PC-3 (cell line): ENCODE measurements at places on chromosomes 12 and 14.
A peak's percentile ranks its signal among the peaks of the same experiment; 100 is the strongest.

GRCh38 chr14:73236752-73237218 lies 521 bp upstream of the PAPLN start:
- no peak for DNase-seq

DNA sequence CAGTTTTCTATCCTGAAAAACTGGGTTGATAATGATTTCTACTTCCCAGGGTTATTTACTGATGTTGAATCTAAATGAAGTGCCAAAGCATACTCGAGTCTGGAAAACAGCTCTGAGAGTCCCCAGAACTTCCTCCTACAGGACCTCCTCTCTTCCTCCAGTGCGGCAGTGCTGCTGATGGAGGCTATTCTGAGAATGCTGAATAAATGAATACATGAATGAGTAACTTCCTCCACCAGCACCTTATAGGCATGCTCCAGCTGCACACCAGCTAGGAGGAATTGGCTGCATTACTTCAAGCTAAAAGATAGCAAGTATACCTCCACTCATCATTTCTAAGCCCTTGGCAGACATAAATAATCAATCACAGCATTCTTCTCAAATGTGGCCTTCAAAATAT lies 448.8 kb upstream of the CCDC196 start:
- DNase-seq: no peak

GRCh38 chr12:125183187-125184067 lies 118.2 kb downstream of the AACS start:
- peak; percentile 92 for DNase-seq

GRCh38 chr14:95493503-95493902 lies 22.9 kb downstream of the SYNE3 start:
- DNase-seq: no peak

- peak; percentile 33 for DNase-seq
These were observed 629 bp downstream of the PRDM4 start for GRCh38 chr12:107760207-107760808.

DNA sequence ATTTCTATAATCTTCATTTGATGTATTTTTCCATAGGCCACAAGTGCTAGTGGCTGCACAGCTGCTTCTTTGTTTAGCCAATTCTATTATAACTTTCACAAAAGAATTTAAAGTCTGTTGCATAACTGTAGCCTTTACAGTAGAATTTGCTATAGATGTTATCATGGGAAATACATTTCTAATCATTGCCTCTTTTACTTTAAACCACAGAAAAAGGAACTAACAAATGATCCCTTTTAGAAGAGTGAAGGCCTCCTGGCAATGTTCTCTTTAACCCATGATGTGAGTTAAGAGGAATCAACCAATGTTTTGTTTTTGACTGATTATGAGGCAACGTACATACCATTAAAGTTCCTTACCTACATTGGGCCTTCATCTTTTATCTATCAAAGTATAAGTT lies 68.8 kb downstream of the RPL10L start:
- DNase-seq: no peak

DNA sequence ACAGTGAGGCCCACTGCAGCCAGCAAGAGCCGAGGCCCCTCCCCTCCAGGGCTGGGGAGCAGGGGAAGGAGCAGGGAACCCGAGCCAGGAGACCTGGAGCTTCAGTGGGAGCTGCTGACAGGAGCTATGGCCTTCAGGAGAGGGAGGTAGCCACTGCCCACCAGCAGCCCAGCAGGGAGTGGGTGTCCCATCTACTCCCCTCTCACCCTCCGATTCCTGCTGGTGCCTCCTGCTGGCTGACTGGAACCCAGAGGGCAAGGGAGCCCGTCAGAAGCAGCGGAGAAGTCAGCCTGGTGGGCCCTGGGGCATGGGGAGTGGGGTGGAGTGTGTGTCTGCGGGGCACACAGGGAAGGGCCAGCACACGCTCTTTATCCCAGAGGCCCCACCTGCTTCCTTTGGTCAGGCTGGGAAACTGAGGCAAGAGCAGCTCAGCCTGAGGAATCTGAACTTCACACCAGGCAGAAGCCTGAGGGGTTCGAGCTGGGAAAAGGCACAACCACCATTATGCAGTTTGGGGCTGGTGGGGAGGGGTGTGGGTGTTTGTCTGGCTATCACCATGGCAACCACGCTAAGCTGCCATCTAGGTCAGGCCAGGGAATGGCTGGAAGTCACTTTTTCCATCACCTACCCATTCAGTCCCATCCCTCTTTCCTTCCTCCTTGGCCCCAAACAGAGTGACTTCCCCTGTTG lies 36.8 kb upstream of the PLEKHG6 start:
- no peak for DNase-seq

GRCh38 chr12:94046626-94047410 lies 101.6 kb upstream of the PLXNC1 start:
- no peak for DNase-seq

DNA sequence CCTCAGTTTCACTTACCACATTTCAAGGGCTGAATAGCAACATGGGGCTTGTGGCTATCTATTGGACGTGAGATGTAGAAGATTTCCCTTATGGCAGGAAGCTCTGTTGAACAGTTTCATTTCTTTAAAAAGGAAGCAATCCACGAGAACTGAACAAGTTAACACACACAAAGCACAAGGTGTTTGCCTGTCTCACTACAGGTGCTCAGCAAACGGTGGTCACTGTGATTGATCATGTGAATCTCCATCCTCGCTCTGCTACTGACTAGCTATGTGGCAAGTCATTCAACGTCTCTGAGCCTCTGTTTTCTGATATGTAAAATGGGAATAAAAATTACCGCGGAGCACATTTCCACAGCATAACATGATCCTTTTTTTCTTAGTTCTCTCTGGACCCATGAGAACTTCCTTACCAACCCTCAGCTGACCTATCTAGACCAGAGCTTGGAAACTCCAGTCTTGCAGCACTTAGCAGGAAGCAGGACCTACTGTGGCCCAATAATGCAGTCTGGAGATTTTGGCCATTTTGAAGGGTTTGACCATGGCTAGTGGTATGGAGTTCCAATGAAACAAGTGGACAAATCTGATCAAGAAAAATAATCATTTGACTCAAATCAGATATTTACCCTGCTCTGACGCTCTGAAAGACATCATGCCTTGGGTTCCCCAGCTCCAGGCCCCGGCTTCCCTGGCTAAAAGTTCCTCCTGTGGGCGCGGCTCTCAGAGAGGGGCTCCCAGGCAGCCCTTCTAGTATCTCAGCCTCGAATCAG lies 278.8 kb downstream of the ZFP36L1 start:
- no peak for DNase-seq

DNA sequence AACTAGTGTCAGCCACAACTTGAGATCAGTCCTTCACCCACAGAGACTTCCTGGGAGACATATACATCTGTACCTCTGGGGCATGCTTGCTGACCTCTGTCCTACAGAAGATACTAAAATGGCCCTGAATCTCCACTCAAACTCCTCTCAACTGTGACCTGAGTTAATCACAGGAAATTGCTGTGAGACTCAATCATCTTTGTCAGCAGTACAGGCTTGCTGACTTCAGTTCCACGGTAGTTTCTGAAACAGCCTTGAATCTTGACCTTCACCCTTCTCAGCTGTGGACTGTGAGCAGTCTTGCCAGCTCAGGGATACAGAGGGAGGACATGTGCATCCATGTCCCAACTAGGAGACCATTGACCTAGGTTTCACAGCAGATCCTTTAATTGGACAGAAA lies 1.4 kb upstream of the KLRC1 start:
- no peak for DNase-seq

DNA sequence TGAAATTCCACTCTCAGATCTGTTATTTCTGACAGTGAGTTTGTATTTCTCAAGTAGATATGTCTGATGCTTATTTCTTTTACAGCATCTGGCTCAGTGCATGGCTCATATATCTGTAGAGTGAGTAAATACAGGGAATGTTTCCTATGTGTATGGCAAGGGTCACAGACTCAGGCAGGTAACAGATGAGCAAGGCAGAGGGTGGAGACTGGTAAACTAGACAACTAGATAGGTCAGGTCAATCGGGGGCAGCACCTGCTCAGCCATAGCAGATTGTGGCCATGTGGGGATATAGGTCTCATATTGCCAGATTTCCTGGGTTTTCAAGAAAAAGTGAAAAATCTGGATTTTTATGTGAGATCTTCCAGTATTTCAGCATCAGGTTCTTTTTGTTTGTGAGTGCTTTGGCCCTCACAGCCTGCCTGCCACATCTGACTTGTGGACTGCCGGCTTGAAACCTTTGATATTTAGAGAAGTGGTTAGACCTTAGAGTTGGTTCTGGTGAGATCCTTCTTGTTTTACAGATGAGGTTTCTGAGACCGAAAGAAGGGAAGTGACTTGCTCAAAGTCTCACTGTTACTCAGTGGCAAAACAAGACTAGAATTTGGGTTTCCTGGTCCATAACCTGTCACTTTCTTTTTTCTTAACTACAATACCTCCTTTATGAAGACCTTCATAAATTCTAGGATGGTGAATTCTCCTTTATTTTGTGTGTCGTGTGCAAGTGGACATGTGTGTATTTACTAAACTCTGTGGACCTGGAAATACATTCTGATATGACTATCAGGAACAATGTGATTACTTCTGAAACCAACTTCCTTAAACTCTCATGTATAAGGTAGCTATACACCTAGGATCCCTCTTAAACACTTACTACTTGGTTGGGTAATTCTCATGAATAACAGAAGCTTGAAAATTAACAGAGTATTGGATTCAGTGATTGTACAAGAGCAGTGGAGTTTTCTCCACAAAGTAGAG lies 34.4 kb downstream of the PROX2 start:
- DNase-seq: no peak

- no peak for DNase-seq
These were observed 657 bp downstream of the CBLN3 start for GRCh38 chr14:24428628-24429394.

DNA sequence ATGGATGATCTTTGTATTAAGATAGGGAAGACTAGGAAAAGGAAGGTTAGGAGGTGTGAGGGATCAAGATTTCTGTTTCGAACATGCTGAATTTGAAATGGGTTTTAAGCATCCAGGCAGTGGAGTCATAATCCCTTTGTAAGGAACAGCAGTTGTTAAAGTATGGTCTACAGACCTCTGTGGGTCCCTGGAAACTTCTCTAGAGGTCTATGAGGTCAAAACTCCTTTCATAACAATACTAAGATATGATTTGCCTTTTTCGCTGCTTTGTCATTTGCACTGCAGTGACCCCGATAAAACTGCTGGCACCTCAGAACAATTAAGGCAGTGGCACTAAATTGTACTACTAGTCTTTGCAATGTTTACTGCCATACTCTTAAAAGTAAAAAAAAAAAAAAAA lies 1.5 kb downstream of the RAD51AP1 start:
- DNase-seq: no peak

- peak; percentile 95 for DNase-seq
These were observed 5.9 kb downstream of the ZFYVE21 start for GRCh38 chr14:103721334-103722120.

DNA sequence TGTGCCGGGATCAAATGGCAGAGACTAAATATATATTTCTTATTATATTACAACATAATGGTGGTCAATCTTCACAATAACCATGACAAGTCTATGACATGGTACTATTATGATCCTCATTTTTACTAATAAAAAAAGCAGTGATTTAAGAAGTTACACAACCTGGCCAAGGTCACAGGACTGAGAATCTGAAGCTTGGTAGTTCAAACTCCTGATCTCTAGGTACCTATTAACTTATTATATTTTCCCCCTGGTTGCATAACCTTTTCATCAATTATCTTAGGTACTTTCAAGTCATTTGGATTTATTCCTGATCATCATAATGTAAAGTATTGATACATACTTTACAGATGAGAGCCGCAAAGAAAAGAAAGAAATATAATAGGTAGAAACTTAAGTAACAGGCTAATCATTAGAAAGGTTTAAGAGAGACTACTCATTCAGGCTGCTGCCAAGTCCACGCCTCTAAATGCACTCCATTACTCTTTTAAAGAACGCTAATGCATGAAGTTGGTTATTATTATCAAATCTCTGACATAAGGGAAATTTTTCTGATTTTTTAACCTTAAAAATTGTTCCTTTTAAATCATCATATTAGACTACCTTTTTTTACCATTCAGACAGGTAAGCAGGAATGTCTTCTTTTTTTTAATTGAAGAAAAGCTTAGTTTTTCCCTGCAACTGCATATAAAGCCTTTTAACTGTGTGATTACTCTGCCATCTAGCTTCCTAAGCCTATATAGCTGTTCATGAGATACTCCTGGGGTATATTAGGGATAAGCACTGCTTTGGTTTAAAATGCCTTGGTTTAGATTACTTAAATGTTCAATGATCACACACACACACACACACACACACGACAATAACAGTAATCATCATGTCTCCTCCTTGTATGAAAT lies 35.6 kb downstream of the RPS29 start:
- DNase-seq: peak; percentile 73

DNA sequence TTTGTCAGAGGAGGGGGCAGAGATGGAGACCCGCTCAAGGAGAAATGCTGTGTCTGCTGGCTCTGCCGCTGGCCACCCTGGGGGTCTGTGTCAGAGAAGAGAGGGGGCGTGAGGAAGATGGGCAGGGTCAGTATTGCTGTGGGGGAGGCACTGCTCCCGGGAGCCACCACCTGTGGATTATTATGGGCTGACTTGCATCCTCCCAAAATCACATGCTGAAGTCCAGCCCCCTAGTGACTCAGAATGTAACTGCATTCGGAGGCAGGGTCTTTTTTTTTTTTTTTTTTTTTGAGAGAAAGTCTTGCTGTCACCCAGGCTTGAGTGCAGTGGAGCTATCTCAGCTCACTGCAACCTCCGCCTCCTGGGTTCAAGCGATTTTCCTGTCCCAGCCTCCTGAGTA lies 12.3 kb downstream of the ABCD4 start:
- peak; percentile 51 for DNase-seq

GRCh38 chr12:106954462-106955376 lies 988 bp upstream of the TMEM263 start:
- no peak for DNase-seq

DNA sequence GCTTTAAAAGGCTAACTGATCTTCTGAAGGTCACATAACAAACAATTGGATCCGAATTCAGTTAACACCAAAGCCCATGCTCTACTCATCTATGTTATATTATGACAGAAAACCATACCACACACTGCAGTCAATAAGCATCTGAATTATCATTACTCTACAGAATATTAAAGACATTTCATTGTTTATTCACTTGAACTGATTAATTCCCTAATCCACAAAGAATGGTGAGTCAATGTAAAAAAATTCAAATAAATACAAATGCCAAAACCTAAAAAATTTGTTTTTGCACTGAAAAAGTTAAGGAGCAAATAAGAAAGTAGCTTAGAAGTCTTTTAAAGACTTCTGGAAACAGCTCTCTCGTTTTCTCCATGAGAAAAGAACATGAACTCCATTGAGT lies 13.7 kb downstream of the NID2 start:
- DNase-seq: peak; percentile 46

DNA sequence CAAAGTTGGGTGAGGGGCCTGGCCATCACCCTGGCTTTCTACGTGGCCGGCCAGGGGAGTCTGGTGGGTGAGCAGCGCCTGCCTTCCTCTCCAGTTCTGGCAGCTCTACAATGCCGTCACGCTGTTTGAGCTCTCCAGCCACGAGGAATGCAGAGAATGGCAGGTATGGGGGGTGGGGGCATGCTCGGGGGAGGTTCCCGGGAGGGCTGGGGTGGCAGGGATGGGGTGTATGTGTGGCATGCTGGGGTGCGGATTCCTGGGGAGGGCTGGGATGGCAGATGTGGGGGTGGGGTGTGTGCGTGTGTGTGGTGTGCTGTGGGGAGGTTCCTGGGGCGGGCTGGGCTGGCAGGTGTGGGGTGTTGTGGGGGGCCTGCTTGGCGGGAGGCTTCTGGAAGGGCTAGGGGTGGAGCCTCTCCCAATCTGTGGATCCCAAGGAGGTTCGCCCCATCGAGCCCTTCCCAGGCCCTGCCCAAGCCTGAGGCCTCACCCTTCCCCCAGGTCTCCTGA lies 18.5 kb downstream of the RHOF start:
- no peak for DNase-seq
